ENCODE measurements at places on chromosomes 6 and 20. TPM values are rescaled to one million over a fixed set of nuclear protein-coding genes. Genes with fewer than 3 reads are reported as not detected.

Gene MRPS18A
- 93.4 TPM for total RNA-seq

DNA sequence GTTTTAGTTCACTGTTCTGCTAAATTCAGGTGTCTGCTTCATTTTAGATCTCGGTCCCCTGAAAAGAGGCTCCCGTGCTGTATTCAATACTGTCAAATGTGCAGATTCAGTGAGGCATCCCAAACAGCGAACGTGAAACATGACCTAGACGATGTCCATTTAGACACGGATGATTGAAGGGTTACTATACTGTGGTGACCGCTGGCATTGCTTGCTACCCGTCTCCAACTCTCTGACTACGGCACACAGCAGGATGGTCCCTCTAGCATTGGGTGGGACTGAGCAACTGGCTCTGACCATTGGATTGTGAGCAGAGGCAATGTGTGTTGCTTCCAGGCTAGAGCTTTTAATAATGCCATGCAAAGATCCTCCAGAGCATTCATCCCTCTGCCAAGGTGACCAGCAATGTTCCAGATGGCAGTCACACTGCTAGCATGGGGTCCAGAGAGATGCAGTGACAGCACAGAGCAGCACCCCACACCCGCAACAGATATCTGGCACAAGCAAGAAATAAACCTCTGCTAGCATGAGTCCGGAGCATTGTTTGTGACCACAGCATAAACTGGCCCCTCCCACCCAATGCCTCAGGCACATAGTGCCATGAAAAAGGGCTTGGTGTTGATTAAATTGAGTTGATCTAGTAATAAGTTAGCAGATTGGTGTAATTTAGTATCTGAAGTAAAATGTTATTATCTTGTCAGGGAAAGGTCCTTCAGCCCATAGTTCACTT lies 9.0 kb downstream of the METTL24 start:
- DNase-seq = no peak

Gene GNMT
- total RNA-seq = 0.24 TPM

DNA sequence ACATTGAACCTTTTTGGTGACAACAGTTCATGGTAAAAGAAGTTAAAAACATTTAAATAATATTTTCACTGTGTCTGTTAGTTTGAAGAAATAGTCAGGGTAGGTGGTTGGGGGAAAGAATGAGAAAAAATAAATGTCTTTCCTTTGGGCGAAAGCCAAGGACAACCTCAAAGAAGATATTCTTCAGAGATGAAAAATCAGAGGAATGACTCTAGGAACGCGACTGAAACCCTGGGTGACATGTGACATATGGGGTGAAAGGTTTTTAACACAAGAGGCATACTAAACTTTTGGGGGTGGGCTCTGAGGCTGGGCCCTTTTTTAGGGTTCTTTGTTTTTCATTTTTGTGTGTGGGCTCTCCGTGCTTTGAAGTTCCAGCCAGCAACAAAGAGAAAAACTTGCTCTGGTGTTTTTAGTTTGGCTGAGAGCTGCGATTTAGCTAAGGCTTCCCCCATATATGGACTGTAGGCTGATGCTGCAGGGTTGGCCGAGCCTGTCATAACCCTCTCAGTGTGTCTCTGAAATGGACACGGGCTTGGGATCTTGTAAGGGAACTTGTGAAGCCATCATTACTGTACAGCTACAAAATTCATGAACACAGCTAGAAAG lies 610.1 kb upstream of the ARID1B start:
- DNase-seq = no peak

- no peak for DNase-seq
Measured at GRCh38 chr20:43916881-43917371, 2.3 kb downstream of the TOX2 start.

Gene SLC13A3
- not detected for total RNA-seq
